ENCODE measurements at places on chromosomes 4 and X.

DNA sequence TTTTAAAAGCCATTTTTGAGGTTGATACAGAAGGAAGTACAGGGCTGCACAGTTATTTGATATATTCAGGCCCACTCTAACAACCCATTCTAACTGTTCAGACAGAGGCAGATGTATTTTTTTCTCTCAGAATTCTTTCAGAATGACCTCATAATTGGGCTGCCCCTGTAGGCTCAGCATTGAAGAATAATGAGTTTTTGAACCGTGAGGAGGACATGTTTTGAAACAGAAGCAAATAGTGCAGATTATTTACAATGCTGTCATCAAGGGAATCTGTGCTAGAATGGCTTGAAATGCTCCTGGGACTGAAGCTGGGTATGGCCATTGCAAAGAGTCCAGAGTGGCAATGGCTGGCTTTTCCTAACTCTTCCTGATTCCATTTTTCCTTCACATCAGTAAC is 158.1 kb downstream of the SOX3 start:
- DNase-seq, result no peak

DNA sequence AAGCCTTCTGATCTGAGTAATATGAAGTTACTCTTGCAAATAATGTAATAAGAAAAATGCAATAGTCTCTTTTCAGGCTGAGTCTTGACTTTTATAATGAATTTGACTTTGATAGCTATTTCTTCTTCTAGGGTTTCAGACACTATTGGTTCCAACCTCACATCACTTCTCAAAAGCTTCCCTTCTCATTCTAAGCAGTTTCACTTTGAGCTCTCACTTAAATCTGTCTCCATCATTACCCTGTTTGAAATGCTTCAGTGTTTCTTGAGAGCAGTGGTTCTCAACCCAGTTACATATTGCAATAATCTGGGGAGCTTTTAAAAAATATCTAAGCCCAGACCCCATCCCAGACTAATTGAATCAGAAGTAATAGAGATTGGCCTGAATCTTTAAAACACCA is 40.5 kb upstream of the BMP2K start:
- no peak for DNase-seq

- no peak for DNase-seq
These were observed 257.6 kb upstream of the CXXC4 start for GRCh38 chr4:104752337-104752736.

DNA sequence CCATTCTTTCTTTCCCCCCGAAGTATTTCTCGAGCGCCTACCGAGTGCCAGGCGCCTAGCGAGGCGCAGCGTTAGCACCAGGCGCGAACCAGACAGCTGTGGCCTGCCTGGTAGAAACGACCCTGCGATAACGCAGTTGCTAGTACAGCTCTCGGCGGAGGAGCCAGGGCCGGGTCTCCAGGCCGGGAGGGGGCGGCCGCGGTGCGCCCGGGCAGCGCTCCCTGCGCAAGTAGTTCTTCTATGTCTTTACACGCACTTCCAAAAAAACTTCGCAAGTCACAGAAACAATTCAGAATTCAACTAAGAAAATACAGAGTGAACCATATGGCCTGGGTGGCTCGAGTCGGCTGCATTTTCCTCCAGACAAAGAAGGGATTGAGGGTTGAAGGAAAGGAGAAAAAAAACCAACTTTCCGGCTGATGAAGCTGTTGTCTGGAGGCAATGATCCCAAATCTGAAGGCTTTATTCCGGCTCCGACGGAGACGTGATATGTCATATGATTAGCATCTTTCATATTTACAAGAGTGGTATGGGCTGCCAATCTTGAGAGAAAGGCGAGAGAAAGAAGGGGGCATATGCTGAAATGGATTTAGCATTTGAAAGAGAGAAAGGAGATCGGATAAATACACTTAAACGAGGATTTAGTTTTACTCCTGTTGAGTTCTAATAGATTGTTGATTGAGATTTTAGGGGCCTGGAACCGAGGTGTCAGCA is 7.2 kb upstream of the NEUROG2 start:
- no peak for DNase-seq

GRCh38 chr4:48645225-48645794 is 134.8 kb downstream of the FRYL start:
- no peak for DNase-seq

GRCh38 chr4:40648742-40649281 is 19.1 kb upstream of the RBM47 start:
- no peak for DNase-seq

DNA sequence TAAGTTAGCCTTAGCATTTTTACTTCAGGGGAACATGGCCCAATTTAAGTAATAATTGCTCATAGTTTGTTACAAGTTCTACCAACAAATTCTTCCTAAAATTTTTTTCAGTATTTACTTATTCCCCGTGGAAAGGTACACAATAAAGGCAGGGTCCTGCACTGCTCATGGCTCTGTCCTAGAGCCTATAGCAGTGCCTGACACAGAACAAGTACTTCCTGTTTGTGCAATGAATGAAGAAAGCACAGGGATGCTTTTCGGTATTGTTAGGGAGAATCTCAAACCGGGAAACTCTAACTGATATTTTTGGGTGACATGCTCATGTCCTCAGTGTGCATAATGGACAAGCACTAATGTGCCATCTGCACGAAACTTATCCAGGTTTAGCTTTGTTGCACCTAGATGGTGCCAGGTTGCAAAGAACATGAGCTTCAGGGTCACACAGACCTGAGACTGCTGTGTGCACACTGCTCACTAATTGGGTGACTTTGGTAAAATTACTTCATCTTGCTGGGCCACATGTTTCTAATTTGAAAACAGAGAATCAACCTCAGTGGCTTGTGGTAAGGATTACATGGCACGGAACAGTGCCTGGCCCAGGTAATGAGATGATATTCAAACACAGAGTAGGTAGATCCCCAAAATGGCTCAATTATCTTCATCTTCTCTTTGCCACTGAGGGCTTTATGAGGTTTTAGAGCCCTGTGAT is 175.8 kb upstream of the NPY2R start:
- DNase-seq, result no peak
